ENCODE measurements at places on chromosomes 2 and 18.

DNA sequence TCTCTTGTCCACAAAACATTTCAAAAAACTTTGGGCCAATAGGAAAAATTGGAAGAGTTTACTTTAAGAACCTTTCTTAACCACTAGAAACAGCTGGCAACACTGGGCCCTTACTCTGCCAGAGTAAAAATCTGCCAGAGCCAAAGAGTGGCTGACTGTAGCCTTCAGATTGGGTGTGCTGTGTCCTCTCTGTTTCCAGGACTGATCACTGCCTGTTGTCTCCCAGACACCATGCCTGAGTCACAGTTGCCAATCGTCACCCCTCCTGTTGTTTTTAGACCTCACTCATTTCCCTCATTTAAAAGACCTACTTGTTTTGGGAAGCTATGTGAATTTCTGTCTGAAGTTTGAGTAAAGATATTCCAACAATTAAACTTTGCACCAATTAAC, 159.1 kb downstream of the PPP1R1C start:
- DNase-seq: no peak

- DNase-seq: no peak
These were observed 379.1 kb downstream of the MEIS1 start for GRCh38 chr2:66813976-66814375.

- DNase-seq: no peak
These were observed 980.6 kb upstream of the PIK3C3 start for GRCh38 chr18:40974448-40974847.

- no peak for DNase-seq
These were observed 62.6 kb upstream of the FN1 start for GRCh38 chr2:215498431-215498830.
